ENCODE measurements at places on chromosomes 6 and 20.
A peak's percentile ranks its signal among the peaks of the same experiment; 100 is the strongest.

GRCh38 chr6:150069706-150070105, 785 bp upstream of the ULBP3 start:
- H3K27me3 ChIP-seq: no peaks in the 10 kb centered on the region
- peak; percentile 66 for DNase-seq
- H3K4me1 ChIP-seq: no peaks in the 10 kb centered on the region
- no peaks in the 10 kb centered on the region for H3K36me3 ChIP-seq

- no peak for DNase-seq
- no peak overlapping the region for H3K27ac ChIP-seq
- no peak overlapping the region for H3K4me3 ChIP-seq
- H3K27me3 ChIP-seq: no peaks in the 10 kb centered on the region
- no peaks in the 10 kb centered on the region for H3K36me3 ChIP-seq
- no peaks in the 10 kb centered on the region for H3K4me1 ChIP-seq
Observed at GRCh38 chr6:82555801-82556200, 192.2 kb downstream of the TPBG start.

- no peak overlapping the region for H3K27ac ChIP-seq
- DNase-seq: no peak
- H3K4me3 ChIP-seq: no peak overlapping the region
- no peaks in the 10 kb centered on the region for H3K36me3 ChIP-seq
- H3K4me1 ChIP-seq: no peaks in the 10 kb centered on the region
Observed at GRCh38 chr6:168951217-168951616, 302.4 kb downstream of the THBS2 start.

GRCh38 chr6:78611886-78612480, 255.4 kb upstream of the IRAK1BP1 start:
- DNase-seq: no peak
- no peak overlapping the region for H3K4me3 ChIP-seq
- H3K27ac ChIP-seq: no peak overlapping the region
- H3K4me1 ChIP-seq: no peaks in the 10 kb centered on the region
- no peaks in the 10 kb centered on the region for H3K27me3 ChIP-seq

GRCh38 chr6:31352683-31353383, 4.1 kb downstream of the HLA-B start:
- H3K27ac ChIP-seq: no peak overlapping the region
- H3K36me3 ChIP-seq: no peaks in the 10 kb centered on the region
- no peak for DNase-seq

DNA sequence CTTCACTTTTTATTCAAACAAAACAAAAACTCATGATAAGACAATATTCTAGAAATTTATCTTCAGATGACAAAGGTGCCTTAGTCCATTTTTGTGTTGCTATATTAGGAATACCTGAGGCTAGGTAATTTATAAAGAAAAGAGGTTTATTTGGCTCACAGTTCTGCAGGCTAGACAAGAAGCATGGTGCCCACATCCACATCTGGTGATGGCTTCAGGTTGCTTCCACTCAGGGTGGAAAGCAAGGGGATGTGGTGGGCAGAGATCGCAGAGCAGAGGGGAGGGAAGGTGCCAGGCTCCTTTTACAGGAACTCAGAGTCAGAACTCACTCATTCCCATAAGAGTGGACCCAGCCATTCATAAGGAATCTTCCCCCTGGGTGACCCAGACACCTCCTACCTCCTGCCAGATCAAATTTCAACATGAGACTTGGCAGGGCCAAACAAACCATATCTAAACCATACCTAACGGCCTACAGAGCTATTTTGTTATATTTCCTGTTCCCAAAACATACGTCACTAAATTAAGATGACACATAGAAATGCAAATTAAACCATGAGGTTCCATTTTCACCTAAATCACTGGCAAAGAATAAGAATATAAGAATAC, 26.4 kb downstream of the ABHD12 start:
- no peak overlapping the region for H3K4me3 ChIP-seq
- DNase-seq: no peak
- peaks cover 22% of the 10 kb centered on the region for H3K4me1 ChIP-seq
- no peaks in the 10 kb centered on the region for H3K36me3 ChIP-seq
- H3K27me3 ChIP-seq: no peaks in the 10 kb centered on the region

DNA sequence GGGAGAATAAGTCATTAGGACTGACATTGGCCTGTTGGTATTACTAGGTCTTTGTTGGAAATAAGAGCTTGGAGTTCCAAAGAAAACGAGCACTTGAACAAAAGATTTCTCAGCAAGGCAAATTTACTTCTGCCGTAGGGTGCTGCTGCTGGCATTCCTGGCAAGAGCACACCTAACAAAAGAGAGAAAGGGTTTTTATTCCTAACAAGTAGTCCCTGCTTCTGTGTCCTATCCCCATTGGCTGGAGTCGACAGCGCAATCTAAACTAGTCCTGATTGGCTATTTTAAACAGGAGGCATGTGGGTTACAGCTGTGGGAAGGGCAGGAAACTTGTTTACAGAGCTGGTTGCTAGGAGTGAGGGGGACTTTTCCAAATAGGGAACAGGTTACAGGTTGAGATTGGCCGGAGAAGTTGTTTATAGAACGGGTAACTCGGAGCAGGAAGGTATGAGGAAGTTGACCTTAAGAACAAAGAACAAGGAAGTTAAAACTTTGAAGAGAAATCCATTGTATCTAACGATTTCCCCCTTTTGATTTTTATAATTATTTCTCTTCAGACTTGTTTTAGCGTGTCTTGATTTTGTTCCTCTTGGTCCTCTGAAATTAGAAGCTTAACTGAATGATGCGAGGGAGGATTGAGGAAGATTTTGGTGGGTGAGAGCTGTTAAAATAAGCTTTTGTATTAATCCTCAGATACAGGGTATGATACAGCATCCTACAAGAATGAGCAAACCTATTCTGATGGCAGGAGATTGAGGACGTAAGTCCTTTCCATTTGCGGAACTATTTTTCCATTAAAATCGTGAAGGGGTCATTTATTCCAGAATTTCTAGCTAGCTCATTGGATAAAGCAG, 3.4 kb upstream of the ZNFX1 start:
- no peak overlapping the region for H3K27ac ChIP-seq
- H3K4me3 ChIP-seq: peak overlapping the region; percentile 4
- no peaks in the 10 kb centered on the region for H3K27me3 ChIP-seq
- peaks cover 65% of the 10 kb centered on the region for H3K36me3 ChIP-seq

GRCh38 chr20:39676857-39677391, 714.8 kb downstream of the DHX35 start:
- H3K27me3 ChIP-seq: no peaks in the 10 kb centered on the region
- DNase-seq: no peak
- no peak overlapping the region for H3K4me3 ChIP-seq
- H3K4me1 ChIP-seq: no peaks in the 10 kb centered on the region
- no peaks in the 10 kb centered on the region for H3K36me3 ChIP-seq
- no peak overlapping the region for H3K27ac ChIP-seq

DNA sequence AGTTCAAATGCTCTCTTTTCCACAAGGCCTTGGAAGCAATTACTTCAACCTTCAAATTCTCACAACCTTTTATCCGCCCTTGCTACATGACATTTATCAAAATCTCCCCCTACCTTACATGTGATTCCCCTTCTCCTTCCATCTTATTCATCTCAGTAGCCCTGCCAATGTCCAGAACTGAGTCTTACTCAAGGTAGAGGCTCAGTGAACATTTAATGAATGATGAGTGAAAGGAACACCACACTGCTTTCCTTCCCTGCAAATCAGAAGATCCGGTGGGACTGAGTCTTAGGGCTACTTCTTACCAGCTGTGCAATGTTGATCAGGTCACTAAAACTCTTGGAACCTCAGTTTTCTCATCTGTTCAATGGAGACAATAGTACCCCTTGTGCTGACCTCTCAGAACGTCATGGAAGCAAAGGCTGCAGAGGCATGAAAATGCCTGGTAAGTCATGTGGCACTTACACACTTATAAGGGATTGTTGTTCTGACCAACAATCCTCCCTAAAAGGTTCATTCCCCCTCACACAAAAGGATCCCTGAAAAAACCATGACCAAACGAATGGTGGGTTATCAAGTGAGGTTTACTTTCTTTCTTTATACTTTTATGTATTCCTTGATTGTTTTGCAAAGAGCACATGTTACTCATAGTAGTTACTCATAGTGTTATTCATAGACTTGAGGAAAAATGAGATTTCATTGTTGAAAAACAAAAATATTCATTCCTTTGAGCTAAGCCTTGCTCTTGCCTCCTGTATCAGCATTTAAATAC, 6.5 kb downstream of the MDGA1 start:
- H3K27ac ChIP-seq: no peak overlapping the region
- H3K27me3 ChIP-seq: no peaks in the 10 kb centered on the region
- H3K4me3 ChIP-seq: no peak overlapping the region
- DNase-seq: no peak

DNA sequence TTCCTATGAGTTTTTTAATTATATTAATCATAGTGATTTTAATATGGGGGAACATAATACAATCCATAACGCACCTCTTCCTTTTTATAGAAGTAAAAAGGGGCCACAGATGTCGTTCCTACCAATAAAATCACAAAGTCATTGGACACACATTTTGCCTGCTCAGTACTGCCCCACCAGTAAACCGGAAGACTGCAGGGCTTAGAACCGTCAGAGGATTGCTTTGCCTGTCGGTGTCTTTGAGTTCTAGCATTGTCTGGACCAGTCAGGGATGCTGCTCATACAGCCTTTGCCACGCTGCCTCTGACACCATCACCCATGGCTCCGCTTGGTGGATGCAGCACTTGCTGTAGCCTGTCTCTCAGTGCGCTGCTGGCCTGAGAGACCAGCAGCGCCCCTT, 853.6 kb downstream of the C6orf118 start:
- no peak overlapping the region for H3K4me3 ChIP-seq
- H3K36me3 ChIP-seq: no peaks in the 10 kb centered on the region
- H3K4me1 ChIP-seq: no peaks in the 10 kb centered on the region
- no peak for DNase-seq
- no peak overlapping the region for H3K27ac ChIP-seq
- H3K27me3 ChIP-seq: no peaks in the 10 kb centered on the region

- H3K27me3 ChIP-seq: no peaks in the 10 kb centered on the region
- H3K36me3 ChIP-seq: no peaks in the 10 kb centered on the region
- no peak overlapping the region for H3K27ac ChIP-seq
- DNase-seq: no peak
- no peak overlapping the region for H3K4me3 ChIP-seq
Observed at GRCh38 chr6:6588924-6589709, 597 bp downstream of the LY86 start.

DNA sequence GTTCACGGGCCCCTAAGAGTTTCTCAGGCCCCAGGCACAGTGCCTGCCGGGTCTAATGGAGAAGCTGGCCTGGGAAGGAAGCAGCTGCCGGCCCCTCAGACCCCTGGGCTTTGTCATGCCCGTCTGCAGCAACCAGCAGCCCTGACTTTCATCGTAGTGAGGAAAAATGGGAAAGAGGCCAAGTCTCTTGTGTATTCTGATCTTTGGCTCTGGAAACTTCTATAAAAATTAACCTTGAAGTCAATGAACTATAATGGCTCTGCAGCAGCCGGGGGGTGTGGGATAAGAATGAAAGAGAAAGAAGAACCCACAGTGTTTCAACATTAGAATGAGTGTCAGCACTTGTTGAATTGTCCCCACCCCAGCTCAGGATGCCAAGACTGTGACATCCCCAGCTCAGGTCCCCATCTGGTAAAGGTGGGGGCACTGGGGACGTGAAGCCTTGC, 12.9 kb downstream of the TGM2 start:
- peaks cover 25% of the 10 kb centered on the region for H3K4me1 ChIP-seq
- H3K27me3 ChIP-seq: no peaks in the 10 kb centered on the region
- peak overlapping the region; percentile 74 for H3K27ac ChIP-seq
- H3K4me3 ChIP-seq: no peak overlapping the region
- DNase-seq: peak; percentile 41

Data from pancreas (tissue), 10 donors.